ENCODE measurements at places on chromosomes 12 and 14.

DNA sequence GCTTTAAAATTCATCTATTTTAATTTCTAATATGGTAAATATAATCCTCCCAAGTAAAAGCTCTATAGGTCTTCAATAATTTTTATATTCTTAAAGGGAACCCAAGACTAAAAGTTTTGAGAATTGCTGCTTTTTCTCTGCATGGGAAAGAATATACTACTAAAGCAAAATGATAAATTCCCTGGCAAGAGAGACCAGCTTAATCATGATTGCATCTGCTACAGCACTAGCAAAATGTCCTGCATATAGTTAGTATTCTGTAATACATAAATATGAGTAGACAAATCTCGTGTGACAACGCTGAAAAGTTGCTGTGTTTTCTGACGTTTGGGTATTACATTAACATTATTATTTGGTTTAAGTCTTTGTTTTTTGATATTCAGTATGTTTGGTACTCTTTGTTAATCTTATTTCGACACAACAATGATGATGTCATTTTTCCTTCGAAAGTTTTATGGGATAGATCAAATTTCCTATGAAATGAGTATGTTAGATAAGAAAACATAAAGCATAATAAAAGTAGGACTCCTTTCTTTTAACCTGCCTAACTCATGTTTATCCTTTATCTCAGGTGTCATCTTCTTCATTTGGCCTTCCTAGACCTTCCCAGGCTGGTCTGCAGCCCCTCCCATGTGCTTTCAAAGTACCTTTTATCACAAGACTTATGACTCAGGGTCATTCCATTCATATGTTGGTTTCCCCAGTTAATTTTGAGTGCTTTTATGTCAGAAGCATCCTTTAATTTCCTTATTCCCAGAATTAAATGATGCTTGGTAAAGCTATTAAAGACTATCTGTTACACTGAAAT lies 321.9 kb downstream of the RAD51B start:
- no peak for DNase-seq

DNA sequence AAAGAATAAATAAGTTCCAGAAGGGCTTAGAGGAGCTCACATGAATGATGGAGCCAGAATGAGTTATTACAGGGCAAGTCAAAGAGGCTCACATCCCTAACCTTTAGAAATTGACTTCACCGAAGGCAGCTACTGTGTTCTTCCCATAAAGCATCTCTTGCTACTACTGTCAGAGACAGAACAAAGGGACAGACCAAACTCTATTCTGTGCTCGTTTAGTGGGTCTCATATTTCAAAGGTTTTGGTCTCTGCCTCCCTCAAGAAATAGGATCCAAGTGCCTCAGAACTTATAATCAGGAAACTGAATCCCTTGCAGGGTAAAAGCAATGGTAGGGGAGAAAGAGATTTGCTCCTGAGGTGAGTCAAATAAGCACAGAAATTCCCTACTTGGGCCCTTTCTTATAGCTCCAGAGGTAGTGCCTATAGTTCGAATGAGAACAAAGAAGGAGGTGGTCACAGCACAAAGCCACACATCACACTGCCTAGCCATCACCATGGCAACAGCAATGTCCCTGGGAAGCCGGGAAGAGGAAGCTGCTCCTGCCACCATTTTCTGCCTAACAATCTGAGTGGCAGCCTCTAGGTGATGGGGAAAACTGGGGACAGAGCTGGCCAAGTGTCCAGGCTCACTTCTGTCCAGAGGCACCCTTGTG lies 294.9 kb downstream of the FOXN3 start:
- DNase-seq: no peak

DNA sequence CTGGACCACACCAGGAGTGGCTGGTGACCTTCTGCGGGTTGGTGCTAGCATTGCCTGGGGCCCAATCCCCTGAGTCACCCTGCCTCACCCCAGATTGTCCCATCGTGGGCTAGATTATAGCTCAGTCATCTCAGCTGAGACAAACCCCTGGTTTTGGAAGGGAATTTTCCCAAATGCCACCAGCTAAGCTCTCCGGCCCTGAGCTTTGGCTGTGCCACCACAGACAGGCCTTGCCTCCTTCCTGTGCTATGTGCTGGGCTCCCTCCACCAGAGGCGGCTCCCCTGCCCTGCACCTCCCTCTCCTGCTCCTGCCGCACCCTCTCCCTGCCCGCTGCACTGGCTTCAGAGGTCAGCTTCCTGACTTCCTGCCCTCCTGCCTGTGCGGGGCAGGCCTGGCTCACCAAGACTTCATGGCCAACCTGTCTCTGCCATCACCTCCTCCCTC lies 196.3 kb downstream of the TSPAN9 start:
- no peak for DNase-seq

DNA sequence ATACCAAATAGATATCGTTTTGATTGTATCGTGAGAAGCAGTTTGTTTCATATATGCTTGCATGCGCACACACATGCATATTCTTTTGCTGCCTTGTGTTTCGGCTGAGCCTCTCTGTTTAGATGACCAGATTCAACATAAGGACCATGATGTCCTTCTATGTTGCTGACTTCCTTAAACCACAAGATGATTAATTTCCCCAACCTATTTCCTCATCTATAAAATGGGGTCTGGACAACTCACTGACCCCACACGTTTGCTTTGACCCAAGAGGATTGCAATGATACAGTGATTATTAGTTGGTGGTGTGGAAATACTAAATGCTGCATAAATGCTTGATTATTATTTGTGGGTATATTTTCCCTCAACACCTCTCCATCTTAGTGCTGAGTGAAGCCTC lies 16.8 kb upstream of the FOS start:
- DNase-seq: no peak

DNA sequence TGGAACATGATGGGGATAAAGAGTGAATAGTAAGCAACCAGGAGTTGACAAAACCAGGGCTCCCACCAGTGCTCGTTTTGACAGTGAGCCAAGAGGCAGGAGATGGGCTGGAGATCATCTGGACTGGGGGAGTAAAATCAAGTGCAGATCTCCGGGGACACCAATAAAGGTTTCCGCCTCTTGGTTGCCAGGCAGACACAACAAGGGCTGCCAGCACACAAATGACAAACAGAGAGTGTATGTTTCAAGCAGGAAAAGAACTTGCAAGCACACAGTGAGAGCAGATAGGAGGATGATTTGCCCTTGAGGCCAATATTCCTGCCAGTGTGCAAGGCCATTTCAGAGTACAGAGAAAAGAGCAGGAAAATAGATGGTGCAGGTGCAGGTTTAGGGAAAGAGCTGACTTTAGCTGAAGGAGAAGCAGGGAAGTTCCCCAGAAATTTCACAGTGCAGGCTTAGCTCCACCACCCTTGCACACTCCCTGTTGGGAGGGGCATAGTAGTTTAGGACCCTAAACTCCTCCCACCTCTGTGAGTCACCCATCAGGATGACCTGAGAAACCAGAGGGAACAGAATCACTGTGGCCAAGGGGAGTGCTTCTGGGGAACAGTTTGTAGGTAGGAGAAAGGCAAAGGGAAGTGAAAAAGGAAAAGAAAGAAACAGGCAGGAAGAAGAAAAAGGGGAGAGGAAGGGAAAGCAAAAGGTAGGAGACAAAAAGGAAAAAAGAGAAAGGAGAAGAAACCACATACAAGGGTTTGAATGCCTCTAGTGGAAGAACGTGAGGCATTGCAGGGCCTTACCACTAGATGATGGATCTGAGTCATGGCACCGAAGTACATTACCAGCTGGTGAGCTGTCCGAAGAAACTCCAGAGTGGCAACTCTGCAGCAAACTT lies 404.4 kb downstream of the SLC6A15 start:
- no peak for DNase-seq
